ENCODE measurements at places on chromosomes 3 and 15. TPM values are rescaled to one million over a fixed set of nuclear protein-coding genes. Genes with fewer than 3 reads are reported as not detected.

DNA sequence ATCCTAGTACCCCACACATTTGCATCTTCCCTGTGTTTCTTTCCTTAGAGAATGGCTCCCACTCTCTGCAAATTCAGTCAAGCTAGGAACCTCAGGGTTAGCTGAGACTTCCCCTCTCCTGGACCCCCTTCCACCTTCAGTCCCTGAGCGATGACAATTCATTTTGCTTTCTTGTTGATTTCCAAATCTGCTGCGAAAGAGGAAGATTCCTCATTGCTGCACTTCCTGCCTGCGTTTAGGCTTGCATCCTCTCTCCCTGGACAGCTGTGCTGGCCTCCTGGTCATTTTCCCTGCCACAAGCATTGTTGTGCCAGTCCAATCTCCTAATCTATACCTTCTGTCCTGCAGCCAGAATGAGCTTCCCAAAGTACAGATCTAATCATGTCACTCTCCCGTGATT lies 12.3 kb upstream of the DGKG start:
- DNase-seq: no peak

Gene LIPH
- 0.58 TPM for total RNA-seq

- DNase-seq: no peak
These were observed 29.6 kb downstream of the PPP4R2 start for GRCh38 chr3:73026111-73026759.

DNA sequence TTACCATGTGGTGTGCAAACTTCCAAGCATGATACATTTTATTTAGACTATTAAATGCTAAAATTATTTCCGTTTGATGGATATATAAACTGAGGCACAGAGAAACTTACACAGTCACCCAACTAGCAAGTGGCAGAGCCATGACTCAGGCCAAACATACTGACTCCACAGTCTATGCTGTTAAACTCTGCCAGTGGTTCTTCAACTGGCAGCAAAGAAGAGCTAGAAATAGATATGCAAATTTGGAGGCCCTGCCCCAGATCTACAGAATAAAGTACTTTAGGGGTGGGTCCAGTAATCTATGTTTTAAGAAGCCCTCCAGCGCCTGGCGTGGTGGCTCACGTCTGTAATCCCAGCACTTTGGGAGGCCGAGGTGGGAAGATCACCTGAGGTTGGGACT lies 400.0 kb downstream of the FOXP1 start:
- DNase-seq: no peak

Gene GP5
- 0.10 TPM for total RNA-seq

DNA sequence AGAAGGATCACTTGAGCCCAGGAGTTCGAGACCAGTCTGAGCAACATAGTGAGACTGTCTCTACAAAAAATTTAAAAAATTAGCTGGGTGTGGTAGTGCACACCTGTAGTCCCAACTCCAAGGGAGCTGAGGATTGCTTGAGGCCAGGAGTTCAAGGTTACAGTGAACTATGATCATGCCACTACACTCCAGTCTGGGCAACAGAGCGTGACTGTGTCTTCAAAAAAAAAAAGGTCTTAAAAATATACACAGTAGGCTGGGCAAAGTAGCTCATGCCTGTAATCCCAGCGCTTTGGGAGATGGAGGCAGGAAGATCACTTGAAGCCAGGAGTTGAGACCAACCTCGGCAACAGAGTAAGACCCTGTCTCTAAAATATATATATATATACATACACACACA lies 11.2 kb upstream of the CAMK1 start:
- DNase-seq: no peak

- DNase-seq: no peak
These were observed 25.6 kb downstream of the PRR23E start for GRCh38 chr3:127218454-127218922.

Gene SUCNR1
- total RNA-seq: 1.8 TPM

Gene CA12
- total RNA-seq: 0.28 TPM

GRCh38 chr3:56926243-56926946 lies 124.6 kb upstream of the ARHGEF3 start:
- no peak for DNase-seq

- DNase-seq: peak; percentile 74
These were observed 794 bp downstream of the ARPP19 start for GRCh38 chr15:52567871-52568600.

DNA sequence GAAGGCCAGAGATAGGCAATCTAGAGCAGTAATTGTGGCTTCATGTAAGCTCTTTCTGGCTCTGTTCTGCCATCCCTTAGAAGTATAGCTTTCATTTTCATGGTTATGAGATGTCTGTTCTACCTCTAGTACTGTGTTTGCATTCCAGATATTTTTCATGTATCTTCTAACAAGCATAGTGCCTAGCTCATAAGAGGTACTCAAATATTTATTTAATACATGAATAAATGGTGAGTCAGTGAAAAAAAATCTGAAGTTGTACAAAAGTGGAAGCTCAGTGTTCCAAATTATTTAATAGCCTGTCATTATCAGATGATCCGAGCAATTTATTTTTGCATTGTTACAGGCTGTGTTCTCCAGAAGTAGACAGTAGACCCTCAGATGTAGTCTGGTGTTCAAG lies 64.3 kb downstream of the OXSM start:
- no peak for DNase-seq

DNA sequence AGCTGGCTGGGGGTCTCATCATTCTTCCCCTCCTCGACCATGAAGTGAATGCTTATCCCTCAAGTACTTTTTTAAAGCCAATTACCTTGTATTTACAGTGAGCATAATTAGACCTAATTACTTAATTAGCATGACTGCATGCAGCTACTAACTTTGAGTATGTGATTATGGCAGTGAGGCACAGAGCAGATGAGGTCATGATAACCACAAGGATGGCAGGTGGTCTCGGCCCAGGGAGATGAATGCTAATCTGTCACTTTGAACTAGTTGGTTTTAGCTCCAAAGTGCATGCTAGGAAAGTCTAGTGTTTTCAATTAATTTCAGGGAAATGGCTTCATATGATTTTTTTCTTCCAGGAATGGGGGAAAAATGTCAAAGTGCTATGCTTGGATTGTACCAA lies 233.8 kb downstream of the NTRK3 start:
- DNase-seq: no peak

DNA sequence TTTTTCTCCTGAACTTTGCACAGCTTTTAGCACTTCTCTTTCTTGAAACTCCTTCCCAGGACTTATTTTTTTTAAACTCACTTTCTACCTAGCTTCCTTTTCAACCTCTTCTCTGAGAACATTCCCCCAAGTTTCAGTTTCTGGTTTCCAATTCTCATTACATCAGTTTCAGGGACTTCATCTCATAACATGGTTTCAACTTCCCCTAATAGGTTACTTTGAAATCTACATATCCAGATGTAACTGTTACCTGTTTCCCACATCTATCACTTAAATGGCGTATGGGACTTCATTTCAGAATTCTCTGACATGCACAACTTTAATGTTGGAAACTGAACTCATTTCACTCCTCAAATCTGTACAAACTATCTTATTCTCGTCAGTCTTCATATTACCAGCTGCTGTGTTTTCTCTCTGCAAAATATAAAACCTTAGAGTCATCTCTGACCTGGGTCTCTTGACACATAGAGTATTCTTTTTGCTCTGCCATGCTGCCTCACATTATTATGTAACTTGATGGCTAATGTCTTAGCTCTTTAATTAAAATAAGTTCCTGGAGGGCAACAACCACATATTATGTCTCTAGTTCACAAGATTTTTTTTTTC lies 58.4 kb downstream of the NME9 start:
- DNase-seq: no peak

Gene KNG1
- total RNA-seq: 1,019 TPM

GRCh38 chr3:45554006-45554666 lies 40.4 kb upstream of the LIMD1 start:
- DNase-seq: peak; percentile 48

Gene PIERCE2
- 0.60 TPM for total RNA-seq

DNA sequence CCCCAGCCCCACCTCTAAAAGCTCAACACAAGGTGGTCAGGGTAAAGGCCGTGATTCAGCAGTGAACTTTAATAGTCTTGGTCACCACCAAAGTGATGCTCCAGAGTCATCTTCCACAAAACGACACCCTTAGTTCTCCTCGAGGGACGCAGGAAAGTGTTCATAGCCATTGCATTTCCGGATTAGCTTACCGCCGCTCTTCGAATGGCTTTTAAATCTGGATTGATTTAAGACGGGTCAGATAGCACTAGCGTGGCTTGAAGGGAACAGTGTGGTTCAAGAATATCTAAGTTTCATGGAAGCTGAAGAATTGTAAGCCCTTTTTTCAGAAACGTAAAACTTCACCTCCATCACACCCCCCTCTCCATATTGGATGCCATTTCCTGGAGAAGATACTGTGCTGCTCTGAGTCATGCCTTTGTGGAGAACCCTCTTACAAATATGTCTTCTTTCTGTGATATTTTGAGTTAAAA lies 829 bp downstream of the RNF7 start:
- no peak for DNase-seq

Gene CRYGS
- 2.6 TPM for total RNA-seq

DNA sequence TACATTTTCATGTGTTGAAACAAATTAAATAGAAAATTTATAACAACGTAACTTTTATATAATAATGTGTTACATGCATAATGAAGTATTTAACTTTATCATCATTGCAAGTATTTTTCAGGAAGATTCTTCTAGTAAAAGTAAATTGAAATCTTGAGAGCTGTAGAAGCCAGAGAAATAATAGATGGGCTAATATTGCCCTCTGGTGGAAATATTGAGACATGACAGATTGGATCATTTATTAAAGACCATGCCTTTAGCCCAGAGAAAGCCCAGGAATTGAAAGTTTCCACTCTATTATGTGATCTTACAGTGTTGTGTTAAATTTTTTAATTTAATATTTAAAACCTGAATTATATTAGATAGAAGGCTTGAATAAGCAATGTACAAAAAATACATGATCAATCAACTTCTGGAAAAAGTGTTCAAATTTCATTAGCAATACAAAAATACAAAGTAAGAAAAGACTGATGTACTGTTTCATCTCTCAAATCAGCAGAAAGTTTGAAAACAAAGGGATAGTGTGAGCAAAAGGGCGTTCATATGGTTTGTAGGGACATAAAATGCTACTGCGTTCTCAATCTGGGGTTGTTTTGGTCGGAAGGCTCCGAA lies 52.7 kb upstream of the SPTSSB start:
- no peak for DNase-seq

DNA sequence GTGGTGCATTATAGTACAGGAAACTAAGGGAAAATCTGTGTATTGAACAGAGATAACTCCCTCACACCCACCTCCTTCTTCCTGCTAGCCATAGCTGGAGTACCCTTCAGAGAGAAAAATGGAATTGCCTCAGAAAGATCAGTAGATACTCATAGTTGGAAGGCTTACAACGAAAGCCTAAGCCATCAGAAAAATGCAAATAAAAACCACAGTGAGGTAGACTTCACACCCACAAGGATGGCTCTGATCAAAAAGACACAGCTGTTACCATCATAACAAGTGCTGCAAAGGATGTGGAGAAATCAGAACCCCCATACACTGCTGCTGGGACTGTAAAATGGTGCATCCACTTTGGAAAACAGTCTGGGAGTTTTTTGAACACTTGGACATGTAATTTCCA lies 7.4 kb upstream of the DLG1 start:
- DNase-seq: no peak

- DNase-seq: no peak
These were observed 33.5 kb upstream of the MKRN3 start for GRCh38 chr15:23532024-23532423.

DNA sequence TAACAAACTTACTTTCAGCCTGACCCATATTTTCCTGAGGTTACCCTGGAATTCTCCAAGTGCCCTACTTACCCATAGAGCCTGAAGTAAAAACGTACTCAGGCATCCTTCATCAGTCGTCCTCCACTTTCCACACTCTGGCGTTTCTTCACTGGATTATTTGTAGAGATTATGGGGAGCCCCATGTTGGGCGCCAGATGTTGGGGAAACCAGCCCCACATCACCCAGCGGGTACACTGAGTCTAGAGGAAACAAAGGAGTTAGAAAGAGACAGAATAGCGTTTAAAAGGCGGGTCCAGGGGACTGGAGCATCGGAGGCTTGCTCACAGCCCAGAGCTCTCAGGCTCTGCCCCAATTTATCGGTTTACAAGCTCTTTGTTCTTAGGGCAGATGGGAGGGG lies 9.7 kb upstream of the SLC28A2 start:
- DNase-seq: no peak
